Activated T-helper 1 cell treated with anti-CD3 and anti-CD28 coated beads, Interleukin-2, amount 50 U/mL, for 16 hours (primary cell): ENCODE measurements at places on chromosomes 1 and 21.

DNA sequence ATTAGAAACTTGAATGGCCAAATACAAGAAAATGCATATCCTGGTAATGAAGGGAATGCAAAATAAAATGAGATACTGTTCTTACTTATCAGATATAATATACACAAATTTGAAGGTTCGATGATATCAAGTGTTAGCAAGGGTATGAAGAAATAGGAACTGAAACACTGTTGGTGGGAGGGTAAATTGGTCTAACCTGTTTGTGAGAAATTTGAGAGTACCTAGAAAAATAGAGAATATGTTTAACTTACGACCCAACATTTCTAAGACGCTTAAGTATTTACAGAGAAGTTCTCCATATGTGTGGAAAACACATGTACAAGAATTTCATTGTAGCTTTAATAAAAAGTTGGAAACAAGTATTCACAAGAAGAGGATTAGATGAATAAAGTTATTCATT is 25.9 kb downstream of the ATG4C start:
- DNase-seq: no peak

DNA sequence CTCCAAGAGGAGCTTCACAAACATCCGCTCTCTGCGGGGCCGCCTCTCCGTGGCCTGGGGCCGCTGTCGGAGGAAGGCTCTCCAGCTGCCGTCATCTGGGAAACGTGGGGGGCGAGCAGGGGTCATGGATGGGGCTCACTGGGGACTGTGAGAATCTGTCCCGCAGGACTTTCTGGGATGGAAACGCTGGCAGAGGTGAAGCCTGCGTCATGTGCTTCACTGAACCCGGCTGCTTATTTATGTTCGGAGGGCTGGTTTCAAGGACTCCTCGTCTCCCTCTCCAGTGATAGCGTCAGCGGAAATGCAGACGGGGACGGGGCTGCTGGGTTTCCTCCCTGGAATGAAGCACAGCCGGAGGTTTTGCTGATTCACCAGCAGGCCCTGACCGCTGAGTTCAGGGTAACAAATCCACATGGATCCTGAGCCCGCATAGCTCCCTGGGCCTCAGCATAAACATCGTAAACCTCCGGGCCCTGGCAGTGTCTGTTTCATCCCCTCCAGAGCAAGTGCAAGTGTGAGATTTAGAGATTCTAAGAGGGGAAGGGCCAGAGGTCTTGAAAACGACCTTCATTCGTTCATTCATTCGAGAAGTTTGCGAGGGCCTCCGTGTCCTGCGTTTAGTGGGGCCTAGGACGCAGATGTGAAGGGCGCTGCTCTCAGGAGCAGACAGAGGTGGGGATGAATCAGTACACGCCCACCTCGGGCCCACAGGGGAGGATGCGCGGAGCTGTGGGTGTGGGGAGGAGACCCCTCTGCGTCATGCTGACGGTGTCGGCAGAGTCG is 7.0 kb upstream of the POFUT2 start:
- DNase-seq: no peak

- DNase-seq: no peak
These were observed 101.4 kb downstream of the PIK3R3 start for GRCh38 chr1:46030876-46031660.

GRCh38 chr1:3410142-3410925 is 44.1 kb upstream of the ARHGEF16 start:
- DNase-seq: no peak

GRCh38 chr1:204714194-204714860 is 28.8 kb upstream of the LRRN2 start:
- DNase-seq: no peak

DNA sequence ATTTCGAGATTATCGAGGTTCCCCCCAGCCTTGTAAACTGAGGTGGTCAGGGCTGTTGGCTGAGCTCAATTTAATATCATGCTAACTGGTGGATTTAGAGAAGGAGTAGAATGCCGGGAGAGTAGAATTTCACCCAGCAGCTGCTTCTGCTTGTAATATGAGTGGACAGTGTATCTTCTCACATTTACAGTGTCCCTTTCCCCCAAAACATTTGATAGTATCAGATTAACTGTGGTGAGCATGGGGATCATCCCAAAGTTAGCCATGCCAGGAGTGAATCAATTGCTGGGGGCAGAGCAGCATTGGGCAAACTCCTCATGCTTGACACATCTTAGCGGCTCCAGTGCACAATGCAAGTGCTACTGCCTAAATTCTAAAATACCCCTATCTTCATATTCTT is 9.2 kb upstream of the PPFIA4 start:
- no peak for DNase-seq

DNA sequence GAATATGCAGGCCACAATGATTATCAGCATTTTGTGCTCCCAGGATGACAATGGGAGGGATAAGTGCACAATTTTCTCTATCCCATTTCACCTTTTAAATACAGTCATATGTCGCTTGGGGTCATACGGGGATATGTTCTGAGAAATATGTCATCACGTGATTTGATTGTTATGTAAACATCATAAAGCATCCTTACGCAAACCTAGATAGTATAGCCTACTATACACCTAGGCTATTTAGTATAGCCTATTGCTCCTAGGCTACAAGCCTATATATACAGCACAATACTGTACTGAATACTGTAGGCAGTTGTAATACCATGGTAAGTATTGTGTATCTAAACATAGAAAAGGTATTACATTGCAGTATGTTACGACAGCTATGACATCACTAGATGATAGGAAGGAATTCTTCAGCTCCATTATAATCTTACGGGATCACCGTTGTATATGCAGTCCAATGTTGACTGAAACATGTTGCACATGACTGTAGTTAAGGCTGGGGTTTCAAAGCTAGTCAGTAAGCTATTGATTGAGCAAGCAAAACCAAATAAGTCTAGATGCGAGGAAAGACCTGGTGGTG is 18.9 kb downstream of the RUSC1 start:
- DNase-seq: no peak

GRCh38 chr1:110032327-110032726 is 2.1 kb upstream of the STRIP1 start:
- DNase-seq: no peak

DNA sequence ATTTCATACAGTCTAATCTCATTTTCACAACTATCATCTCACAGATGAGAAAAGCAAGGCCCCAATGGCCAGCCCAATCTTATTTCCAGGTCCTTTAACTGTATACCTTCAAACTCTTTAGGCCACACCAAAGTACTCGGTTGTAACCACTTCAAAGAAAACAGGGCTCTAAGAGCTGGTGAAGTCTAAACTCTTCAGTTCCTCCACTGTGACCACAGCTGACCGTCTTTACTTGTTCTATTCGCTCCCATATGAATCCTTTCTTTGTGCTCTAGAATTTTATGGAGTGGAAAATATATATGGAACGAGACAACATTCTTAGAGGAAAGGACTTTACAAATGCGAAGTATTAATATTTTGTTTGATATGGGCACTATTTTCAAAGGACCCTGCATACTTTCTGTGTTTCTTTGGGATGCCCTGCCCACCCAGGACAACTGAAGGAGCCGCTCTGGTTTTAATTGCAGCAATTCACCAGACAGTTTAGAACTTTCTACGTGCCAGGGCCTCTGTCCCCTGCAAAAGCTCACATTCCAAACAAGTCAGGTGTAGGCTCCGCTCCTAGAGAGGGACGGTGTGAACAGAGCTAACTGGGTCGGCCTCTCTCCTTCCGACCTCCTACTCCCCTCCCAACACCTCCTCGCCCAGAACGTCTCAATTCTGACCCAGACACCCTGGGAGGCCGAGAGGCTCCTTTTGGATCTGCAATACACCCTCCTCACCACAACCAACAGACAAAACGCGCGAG is 15.7 kb downstream of the IER5 start:
- DNase-seq: no peak

DNA sequence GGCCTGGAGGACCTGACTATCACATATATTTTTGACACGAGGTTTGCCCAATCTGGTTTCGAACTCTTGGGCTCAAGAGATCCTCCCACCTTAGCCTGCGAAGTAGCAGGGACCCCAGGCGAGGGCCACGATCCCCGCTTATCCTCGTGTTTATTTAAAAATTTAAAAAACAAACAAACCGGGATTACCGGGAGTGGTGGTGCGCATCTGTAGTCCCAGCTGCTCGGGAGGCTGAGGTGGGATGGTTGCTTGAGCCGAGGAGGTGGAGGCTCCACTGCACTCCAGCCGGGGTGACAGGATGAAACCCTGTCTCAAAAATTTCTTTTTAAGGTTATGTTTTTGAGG is 452 bp upstream of the EXOSC10 start:
- no peak for DNase-seq

- no peak for DNase-seq
These were observed 1.6 kb upstream of the IER5 start for GRCh38 chr1:181086926-181087325.

GRCh38 chr1:36155408-36156328 is at the start of gene MAP7D1:
MAP7D1 (plus strand) TSS chr1:36156160; CDS start chr1:36156418, 258 bp downstream.
- peak; percentile 76 for DNase-seq

- DNase-seq: no peak
These were observed 104.2 kb upstream of the GADD45A start for GRCh38 chr1:67580691-67581403.

DNA sequence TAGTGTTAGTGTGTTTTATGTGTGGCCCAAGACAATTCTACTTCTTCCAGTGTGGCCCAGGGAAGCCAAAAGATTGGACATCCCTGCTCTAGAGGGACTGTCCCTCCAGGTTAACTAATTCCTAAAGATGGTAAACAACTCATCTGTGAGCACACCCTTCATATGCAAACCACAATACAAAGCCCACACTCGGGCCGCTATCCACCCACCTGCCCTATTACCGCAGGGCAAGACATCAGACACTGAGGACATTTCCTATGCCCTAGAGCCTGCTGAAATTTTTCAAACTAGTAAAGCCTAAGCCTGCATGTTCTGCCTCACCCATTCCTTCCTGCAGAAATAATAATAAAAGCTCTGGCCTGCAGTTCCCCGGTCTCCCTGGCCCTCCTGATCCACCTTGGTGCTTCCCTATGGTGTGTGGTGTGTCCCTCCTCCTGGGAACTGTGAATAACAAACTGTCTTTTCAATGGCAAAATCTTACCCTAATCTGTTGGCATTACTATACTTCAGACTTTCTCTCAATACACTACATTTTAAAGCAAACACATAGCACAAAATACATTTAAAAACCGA is 39.3 kb upstream of the NTPCR start:
- DNase-seq: no peak

- no peak for DNase-seq
These were observed 394.3 kb downstream of the NTNG1 start for GRCh38 chr1:107535091-107535490.

- no peak for DNase-seq
These were observed 68.3 kb downstream of the CLIC6 start for GRCh38 chr21:34737115-34737514.

DNA sequence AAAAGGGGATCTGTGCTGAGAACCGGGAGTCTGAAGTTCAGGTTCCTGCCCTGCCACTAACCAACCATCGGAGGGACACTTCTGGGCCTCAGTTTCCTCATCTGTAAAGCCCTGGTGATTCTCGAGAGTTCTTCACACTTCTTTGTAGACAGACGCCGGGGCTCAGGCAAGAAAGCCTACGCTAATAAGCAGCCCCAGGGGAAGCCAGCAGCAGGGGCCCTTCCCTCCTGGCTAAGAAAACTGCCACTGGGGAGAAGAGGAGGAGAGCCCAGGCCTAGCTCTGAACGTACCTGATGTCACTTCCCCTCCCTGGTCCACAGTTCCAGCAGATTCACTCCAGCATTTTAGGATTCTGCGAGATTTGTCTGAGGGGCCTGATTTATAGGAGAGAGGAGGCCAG is 76.0 kb downstream of the CAMK2N1 start:
- DNase-seq: no peak

DNA sequence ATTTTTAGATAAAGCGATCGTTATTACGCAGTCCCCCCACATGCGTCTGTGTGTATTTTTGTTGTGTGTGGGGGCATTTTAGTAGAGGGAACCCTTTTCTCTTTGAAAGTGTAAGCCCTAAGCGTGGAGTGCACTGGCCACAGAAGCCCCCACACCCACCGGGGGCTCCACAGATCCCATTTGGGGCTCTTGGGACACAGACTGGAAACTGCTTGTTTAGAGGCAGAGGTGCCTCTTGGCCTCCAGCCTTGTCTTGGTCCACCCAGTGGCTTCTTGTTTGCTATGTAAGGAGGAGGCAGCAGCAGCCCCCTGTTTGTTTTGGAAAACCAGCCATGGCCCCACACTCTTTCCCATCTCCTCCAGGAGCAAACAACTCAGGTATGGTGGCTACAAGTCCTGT is 42.8 kb downstream of the SLC37A1 start:
- DNase-seq: no peak

- DNase-seq: no peak
These were observed 13.5 kb upstream of the YRDC start for GRCh38 chr1:37821481-37821880.

- DNase-seq: no peak
These were observed 3.6 kb downstream of the DENND4B start for GRCh38 chr1:153942766-153943549.

DNA sequence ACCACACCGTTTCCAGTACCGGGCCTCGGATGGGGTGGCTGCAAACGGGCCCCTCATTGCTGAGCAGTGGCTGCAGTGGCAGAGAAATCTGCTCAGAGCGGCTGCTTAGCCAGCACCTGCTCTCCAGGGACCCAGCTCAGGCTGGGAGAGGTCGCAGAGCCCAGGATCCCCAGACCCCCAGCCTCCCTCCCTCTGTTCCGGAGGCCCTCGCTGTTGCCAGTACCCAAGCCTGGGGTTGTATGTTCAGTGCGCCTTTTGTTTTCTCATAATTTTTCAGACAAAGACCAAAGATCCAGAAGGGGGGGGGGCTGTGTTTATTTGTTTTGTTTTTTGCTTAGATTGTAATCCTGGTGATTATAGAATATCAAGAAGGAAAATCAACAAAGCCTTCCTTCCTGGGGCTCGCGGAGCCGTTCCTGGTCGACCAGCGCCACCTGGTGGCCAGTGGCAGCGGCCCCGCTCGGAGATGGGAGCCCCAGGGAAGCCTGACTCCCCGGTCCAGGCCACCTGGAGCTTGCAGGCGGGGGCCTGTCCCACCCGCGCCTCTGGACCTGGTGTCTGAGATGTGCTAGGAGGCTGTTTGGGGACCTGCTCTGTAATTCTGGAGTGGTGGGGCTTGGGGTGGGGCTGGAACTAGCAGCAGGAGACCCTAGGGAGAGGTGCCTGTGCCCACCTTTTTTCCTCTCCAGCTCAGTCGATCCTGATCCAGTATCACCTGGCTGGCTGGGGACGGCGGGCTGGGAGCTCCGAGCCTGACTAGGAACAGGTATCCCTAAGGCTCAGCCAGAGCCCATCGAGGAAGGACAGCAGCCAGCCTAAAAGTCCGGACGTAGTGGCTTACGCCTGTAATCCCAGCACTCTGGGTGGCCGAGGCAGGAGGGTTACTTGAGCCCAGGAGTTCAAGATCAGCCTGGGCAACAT is 123.9 kb upstream of the VAMP3 start:
- peak; percentile 40 for DNase-seq

- no peak for DNase-seq
These were observed 12.1 kb upstream of the DIPK1A start for GRCh38 chr1:92973203-92973897.
